Spinal cord (tissue), 10 donors: ENCODE measurements at places on chromosomes 1 and 21. TPM values are rescaled to one million over a fixed set of nuclear protein-coding genes. Genes with fewer than 3 reads are reported as not detected.
A peak's percentile ranks its signal among the peaks of the same experiment; 100 is the strongest.

PAPPA2 gene
- total RNA-seq = 3.4 TPM

MIXL1 gene
- total RNA-seq = 0.50 TPM

HSPB7 gene
- 1.4 TPM for total RNA-seq

PRELP gene
- 4.4 TPM for total RNA-seq

DNA sequence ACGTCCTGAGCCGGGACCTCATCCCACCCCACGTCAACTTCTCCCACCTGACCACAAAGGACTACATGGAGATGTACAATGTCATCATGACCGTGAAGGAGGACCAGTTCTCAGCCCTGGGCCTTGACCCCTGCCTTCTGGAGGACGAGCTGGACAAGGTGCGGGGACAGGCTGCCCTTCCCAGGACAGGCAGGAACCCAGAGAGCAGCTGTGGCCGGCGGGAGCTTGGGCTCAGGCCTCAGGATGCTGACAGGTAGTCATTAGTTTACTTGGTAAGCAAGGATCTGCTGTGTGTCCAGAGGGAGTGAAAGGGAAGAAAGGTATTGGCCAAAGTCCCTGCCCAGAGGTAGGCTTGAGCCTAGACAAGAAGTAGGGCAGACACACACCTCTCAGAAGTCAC lies 17.6 kb upstream of the KCNC4 start:
- no peaks in the 10 kb centered on the region for H3K27me3 ChIP-seq
- H3K36me3 ChIP-seq = peaks cover 17% of the 10 kb centered on the region
- H3K4me3 ChIP-seq = no peak overlapping the region
- no peak for DNase-seq

DNA sequence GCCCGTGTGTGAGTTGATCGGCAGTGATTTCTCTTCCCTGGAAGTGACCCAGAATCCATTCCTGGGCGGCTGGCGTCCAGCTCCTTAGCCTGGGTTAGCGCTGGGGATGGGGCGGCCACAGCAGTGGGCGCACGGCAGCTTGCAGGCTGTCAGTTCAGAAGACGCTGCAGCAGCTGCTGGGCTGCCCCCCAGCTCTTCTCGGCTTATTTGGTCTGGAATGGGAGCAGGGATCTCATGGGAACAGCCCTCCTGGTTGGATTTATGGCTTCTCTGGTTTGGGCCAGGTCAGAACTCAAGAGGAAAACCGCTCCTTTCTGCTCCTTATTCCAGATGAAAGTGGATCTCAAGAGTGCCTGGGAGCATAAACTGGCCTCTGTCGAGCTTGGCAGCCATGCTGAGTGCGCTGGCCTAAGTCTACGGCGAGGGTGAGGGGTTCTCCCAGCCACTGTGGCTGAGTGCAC lies 148.2 kb downstream of the PRDM16 start:
- peaks cover 12% of the 10 kb centered on the region for H3K27me3 ChIP-seq
- peaks cover 9% of the 10 kb centered on the region for H3K36me3 ChIP-seq
- no peak overlapping the region for H3K4me3 ChIP-seq
- peak overlapping the region; percentile 92 for H3K27ac ChIP-seq
- DNase-seq = no peak

DNA sequence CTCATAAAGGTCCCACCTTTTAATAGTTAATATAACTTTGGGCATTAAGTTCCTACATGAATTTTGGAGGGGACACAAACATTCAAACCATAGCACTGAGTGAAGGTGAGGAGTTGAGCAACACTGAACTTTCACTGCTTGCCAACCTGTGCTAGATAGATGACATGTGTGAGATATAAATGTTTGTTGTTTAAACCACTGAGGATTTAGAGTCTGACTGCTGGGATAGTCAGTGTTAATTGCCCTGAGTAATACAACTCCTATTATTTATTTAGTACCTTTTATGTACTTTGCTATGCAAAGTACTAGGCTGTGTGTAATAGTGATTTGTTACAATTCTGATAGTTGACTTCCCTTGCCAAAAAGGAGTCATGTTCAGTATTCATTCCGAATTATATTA lies 32.4 kb upstream of the SLC16A1 start:
- H3K4me3 ChIP-seq = no peak overlapping the region
- no peaks in the 10 kb centered on the region for H3K4me1 ChIP-seq
- H3K36me3 ChIP-seq = no peaks in the 10 kb centered on the region
- H3K27ac ChIP-seq = no peak overlapping the region

DNA sequence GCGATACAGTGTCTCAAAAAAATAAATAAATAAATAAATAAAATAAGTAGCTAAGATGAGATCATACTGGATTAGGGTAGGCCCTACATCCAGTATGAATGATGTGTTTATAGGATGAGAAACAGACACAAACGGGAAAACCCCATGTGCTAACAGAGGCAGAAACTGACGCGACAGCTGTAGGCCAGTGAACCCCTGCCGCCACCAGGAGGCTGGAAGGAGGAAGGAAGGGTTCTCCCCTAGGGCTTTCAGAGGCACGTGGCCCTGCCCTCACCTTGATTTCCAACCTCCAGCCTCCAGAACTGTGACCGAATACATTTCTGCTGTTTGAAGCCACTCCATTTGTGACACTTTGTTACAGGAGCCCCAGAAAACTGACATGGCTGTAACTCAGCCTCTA lies 38.5 kb downstream of the CHD5 start:
- peaks cover 66% of the 10 kb centered on the region for H3K36me3 ChIP-seq
- no peaks in the 10 kb centered on the region for H3K27me3 ChIP-seq
- no peak overlapping the region for H3K4me3 ChIP-seq
- DNase-seq = no peak
- peaks cover 15% of the 10 kb centered on the region for H3K4me1 ChIP-seq

GRCh38 chr1:30400507-30400906 lies 322.9 kb downstream of the MATN1 start:
- H3K4me3 ChIP-seq = no peak overlapping the region
- H3K27me3 ChIP-seq = no peaks in the 10 kb centered on the region
- H3K4me1 ChIP-seq = no peaks in the 10 kb centered on the region
- H3K27ac ChIP-seq = no peak overlapping the region
- DNase-seq = no peak

DNA sequence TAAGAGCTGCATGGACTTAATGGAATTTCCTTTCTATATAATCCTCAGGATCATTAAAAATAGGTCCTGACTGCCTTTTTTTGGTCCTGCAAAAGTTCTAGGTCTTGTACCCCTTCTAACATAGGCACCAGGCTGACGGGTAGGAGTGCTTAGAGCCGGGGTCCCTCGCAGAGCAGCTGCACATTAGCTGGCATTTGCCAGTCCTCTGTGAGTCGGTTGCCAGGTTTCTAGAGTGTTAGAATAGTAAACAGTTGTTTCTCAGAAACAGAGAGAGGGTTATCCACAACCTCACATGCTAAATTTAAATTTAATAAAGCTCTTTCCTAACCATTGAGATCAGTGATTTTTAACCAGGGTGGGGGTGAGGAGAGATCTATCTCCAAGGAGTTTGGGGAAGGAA lies 35.4 kb upstream of the HEATR1 start:
- no peak overlapping the region for H3K4me3 ChIP-seq
- H3K36me3 ChIP-seq = no peaks in the 10 kb centered on the region
- H3K27me3 ChIP-seq = no peaks in the 10 kb centered on the region
- H3K4me1 ChIP-seq = peaks cover 11% of the 10 kb centered on the region
- H3K27ac ChIP-seq = peak overlapping the region; percentile 33
- peak; percentile 69 for DNase-seq

DNA sequence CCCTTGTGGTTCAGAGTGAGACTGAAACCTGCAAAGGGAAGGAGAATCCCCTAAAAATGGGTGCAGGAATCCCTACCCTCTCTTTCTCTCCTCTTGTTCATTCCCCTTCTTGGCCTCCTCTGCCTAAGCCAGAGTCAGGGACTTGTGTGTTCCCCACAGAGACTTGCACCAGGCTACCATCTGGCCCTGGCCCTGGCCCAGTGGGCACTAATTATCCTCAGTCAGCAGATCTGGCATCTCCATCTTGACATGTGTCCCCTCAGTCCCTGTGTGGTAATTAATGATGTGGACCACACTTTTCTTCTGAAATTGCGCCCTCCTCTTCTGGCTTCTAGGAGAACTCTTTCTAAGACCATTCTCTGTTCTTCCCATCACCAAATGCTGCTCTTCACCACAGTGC lies 354.4 kb downstream of the SETD4 start:
- no peaks in the 10 kb centered on the region for H3K4me1 ChIP-seq
- no peaks in the 10 kb centered on the region for H3K36me3 ChIP-seq
- H3K4me3 ChIP-seq = no peak overlapping the region
- no peaks in the 10 kb centered on the region for H3K27me3 ChIP-seq
- no peak for DNase-seq

DNA sequence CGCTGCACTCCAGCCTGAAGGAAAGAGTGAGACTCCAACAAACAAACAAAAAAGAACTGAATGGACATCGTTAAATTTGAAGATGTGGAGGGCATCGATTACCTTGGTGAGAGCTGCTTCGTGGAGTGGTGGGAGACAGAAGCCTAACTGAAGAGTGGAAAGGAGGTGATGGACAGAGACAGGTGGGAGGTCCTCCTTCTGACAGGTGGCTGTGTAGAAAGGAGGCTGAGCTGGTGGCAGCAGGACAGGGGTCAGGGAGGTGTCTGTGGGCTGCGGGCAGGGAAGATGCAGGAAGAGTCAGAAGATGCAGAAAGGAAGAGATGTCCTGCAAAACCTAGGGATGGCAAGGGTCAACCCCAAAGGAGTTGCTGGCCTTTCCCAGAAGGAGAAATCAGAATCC lies 30.5 kb downstream of the C1orf216 start:
- H3K36me3 ChIP-seq = no peaks in the 10 kb centered on the region
- H3K4me1 ChIP-seq = peaks cover 4% of the 10 kb centered on the region
- no peak for DNase-seq
- H3K27me3 ChIP-seq = no peaks in the 10 kb centered on the region

- H3K27me3 ChIP-seq = no peaks in the 10 kb centered on the region
- peaks cover 100% of the 10 kb centered on the region for H3K4me1 ChIP-seq
- DNase-seq = peak; percentile 41
- no peak overlapping the region for H3K4me3 ChIP-seq
- peaks cover 11% of the 10 kb centered on the region for H3K36me3 ChIP-seq
Observed at GRCh38 chr1:17569200-17570139, 30.0 kb downstream of the ARHGEF10L start.

- H3K4me1 ChIP-seq = peaks cover 37% of the 10 kb centered on the region
- peaks cover 31% of the 10 kb centered on the region for H3K36me3 ChIP-seq
- H3K4me3 ChIP-seq = peak overlapping the region; percentile 63
- DNase-seq = no peak
Observed at GRCh38 chr1:32894019-32894600, 7.1 kb downstream of the TMEM54 start.

DNA sequence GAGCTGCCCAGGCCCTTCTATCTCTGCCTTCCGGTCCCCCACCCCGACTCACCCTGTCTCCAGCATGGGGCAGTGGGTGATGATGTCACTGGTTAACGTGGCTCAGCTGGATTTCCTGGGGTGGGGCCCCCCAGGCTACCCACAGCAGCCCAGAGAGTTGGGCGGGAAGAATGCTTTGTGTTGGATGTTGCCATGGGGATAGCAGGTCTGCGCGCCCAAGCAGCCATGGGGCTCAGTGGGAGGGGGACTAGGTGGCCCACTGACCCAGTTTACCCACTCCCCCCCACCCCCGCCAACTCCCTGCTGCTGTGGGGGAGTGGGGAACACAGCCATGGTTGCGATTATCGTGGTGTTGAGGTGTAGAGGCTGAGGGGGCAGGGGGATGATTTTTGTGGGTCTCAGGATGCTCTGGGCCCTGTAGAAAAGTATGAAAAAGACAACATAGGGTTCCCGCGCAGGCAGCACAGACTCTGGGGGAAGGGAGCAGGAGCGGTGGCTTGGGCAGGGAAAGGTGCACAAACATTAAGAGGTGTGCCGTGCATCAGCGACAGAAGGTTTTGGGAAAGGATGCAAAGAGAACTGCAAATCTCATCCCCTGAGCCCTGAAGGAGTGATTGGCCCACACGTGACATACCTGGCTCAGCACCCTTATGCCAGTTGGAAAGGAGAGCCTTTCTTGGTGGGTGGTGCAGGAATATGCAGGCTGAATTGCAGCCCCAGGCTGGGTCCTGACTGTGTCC lies 8.5 kb downstream of the CELSR2 start:
- H3K27me3 ChIP-seq = no peaks in the 10 kb centered on the region
- H3K4me1 ChIP-seq = peaks cover 81% of the 10 kb centered on the region
- no peak overlapping the region for H3K27ac ChIP-seq
- no peak for DNase-seq
- H3K4me3 ChIP-seq = no peak overlapping the region

DNA sequence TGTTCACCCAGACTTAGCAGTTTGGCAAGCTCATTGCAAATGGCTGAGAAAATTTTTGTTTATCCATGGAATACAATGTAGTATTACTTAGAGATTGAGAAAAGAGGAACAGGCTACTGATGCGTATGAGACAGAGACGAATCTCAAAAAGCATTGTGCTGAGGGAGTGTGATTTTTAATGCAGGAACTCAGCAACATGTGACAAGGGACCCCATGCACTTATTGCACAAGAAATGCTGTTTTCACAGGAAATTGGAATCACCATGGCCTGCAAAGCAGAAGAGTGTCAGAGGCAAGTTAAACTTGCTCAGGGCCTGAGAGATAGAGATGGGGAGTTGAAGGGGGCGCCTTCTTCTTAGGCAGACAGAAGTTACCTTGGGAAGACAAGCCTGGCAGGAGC lies 32.6 kb upstream of the TLR5 start:
- DNase-seq = no peak
- H3K27ac ChIP-seq = no peak overlapping the region
- no peaks in the 10 kb centered on the region for H3K27me3 ChIP-seq
- H3K36me3 ChIP-seq = no peaks in the 10 kb centered on the region
- no peak overlapping the region for H3K4me3 ChIP-seq
- no peaks in the 10 kb centered on the region for H3K4me1 ChIP-seq

GRCh38 chr21:25752416-25752815 lies 17.6 kb downstream of the GABPA start:
- H3K27me3 ChIP-seq = no peaks in the 10 kb centered on the region
- H3K4me3 ChIP-seq = no peak overlapping the region
- H3K27ac ChIP-seq = no peak overlapping the region
- H3K36me3 ChIP-seq = peaks cover 11% of the 10 kb centered on the region
- no peaks in the 10 kb centered on the region for H3K4me1 ChIP-seq

GRCh38 chr1:218339267-218339831 lies 5.8 kb upstream of the TGFB2 start:
- H3K36me3 ChIP-seq = no peaks in the 10 kb centered on the region
- DNase-seq = no peak
- H3K27me3 ChIP-seq = no peaks in the 10 kb centered on the region
- H3K4me1 ChIP-seq = no peaks in the 10 kb centered on the region

GRCh38 chr1:206860165-206860564 lies 5.3 kb upstream of the IL20 start:
- no peak overlapping the region for H3K27ac ChIP-seq
- no peak for DNase-seq
- H3K27me3 ChIP-seq = no peaks in the 10 kb centered on the region
- no peak overlapping the region for H3K4me3 ChIP-seq

DNA sequence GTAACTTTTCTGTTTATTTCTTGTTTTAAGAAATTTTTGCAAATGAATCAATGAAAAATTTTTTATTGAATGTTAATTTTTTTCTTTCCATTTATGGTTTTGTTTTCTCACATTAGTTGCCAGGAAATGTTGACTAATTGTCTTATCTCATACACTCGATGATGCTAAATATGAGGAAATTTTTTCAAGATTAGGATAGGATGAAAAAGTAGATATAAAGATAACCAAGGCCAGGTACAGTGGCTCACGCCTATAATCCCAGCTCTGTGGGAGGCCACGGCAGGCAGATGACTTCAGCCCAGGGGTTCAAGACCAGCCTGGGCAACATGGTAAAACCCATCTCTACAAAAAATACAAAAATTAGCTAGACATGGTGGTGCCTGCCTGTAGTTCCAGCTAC lies 12.6 kb downstream of the LAX1 start:
- H3K27me3 ChIP-seq = no peaks in the 10 kb centered on the region
- H3K4me3 ChIP-seq = no peak overlapping the region
- H3K27ac ChIP-seq = no peak overlapping the region
- no peaks in the 10 kb centered on the region for H3K4me1 ChIP-seq
- DNase-seq = no peak

- peak; percentile 72 for DNase-seq
- no peaks in the 10 kb centered on the region for H3K36me3 ChIP-seq
- H3K4me3 ChIP-seq = no peak overlapping the region
- H3K27ac ChIP-seq = no peak overlapping the region
- peaks cover 5% of the 10 kb centered on the region for H3K4me1 ChIP-seq
- H3K27me3 ChIP-seq = no peaks in the 10 kb centered on the region
Observed at GRCh38 chr1:34529935-34530859, 224.7 kb upstream of the GJB5 start.
